Stimulated activated CD8-positive, alpha-beta memory T cell treated with anti-CD3 and anti-CD28 coated beads, Interleukin-4, amount 100 ng/mL, for 1 hour (primary cell): ENCODE measurements at places on chromosomes 16 and 17.
A peak's percentile ranks its signal among the peaks of the same experiment; 100 is the strongest.

DNA sequence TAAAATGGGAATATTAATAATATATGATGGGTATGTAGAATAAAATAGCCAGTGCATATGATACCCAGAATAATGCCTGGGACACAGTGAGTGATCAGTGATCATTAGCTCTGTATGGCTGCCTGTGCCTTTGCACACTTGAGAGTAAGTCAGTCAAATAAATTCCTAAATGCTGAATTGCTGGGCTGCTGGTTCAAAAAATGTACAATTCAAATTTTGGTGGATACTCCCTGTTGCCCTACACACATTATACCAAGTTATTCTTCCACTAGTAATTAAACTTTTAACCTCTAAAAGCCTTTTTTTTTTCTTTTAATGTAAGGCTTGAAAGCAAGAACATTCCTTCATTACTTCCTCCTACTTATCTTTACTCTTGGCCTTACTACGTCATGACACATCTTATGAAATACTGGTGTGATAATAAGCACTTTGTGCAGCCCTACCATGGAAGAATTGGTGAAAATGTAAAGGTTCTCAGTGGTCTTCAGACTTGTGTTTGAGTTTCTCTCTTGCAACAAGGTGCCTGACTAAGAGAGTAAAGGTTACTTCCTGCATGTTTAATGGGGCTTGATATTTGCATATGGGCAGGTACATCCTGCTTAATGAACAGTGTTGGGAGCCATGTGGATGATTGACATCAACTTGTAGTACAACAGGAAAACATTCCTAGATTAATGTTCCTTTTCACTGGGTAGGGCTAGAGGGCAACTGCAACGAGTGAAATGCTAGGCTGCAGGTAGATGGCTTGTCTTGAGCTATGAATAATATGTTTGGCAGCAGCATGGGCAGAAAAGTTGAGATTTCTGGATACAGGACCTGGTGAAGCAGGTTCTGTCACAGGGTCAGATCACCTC lies 84.3 kb downstream of the PRKCA start:
- DNase-seq: no peak

DNA sequence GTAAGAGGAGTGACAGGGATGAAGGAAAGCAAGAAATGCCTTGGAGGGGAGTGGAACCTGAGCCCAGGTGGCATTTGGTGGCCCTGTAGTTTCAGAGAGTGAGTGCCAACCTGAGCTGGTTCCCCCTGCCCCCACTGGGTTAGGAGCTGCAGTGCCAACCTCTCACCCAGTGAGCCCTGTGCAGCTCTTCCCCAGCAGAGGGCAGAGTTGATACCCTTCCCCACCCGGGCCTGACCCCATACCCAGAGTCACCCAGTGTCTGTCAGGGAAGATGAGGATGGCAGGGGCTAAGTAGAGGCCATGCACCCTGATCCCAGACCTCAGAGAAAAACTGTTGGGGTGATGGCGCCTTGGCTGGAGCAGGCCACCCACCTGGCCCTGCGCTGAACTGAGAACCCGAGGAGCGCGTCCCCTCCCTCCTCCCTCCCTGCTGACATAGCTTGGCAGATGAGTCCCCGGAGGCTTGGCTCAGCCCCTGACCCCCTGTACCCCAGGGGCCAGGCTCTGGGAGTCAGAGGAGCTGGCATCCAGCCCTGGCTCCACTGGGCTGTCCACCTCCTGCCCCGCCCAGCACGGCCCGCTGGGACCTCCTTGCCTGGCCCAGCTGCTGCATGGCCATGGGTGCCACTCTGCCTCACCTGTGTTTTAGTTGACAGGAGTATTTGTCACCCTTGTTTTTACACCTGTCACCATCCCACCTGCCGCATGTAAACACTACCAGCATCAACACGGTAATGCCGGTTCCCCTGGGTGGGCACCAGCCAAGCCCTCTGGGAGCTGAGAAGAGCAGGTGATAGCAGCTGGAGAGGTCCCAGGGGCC lies 113.9 kb downstream of the AMFR start:
- no peak for DNase-seq

DNA sequence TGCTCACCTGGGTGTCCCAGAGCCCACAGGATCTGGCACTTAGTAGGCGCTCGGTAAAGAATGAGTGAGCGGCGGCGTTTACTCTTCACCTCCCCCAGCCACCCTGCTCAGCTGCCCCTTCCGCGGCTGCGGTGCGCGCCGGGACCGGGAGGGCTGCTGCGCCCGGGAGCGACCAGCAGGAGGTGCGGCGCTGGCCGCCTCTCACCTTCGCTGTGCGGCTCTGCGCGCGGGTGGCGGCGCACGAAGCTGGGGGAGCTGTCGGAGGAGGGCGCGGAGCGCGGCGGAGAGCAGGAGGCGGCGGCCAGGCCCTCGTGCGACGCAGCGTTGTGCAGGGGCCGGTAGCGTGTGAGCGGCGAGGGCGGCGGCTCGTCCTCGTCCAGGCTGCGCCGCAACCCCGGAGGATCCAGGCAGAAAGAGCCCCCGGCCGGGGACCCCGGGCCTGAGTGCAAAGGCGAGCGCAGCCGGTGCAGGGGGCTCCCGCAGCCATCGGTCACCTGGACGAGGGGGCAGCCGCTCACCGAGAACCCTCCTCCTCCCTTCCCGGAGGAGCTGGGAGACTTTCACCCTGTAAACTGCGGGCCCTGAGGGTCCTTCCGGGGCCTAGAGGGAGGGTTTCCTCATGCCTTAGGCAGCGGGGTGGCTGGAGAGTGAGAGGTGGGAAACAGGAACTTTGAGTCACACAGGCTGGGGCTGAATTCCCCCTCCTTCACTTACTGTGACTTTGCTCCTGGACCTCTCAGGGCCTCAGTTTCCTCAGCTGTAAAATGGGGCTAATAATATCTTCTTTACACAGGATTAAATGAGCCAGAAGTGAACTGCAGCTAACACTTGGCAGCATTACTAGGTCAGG lies 12.5 kb downstream of the SAMD14 start:
- DNase-seq: peak; percentile 36

GRCh38 chr17:5758651-5759050 lies 174.3 kb upstream of the NLRP1 start:
- DNase-seq: no peak

GRCh38 chr17:49567871-49568694 lies 7.6 kb upstream of the NXPH3 start:
- DNase-seq: peak; percentile 71

- DNase-seq: no peak
Observed at GRCh38 chr16:72860726-72861562, 187.0 kb downstream of the ZFHX3 start.
